A172 (cell line): ENCODE measurements at places on chromosomes 7 and 10.
A peak's percentile ranks its signal among the peaks of the same experiment; 100 is the strongest.

DNA sequence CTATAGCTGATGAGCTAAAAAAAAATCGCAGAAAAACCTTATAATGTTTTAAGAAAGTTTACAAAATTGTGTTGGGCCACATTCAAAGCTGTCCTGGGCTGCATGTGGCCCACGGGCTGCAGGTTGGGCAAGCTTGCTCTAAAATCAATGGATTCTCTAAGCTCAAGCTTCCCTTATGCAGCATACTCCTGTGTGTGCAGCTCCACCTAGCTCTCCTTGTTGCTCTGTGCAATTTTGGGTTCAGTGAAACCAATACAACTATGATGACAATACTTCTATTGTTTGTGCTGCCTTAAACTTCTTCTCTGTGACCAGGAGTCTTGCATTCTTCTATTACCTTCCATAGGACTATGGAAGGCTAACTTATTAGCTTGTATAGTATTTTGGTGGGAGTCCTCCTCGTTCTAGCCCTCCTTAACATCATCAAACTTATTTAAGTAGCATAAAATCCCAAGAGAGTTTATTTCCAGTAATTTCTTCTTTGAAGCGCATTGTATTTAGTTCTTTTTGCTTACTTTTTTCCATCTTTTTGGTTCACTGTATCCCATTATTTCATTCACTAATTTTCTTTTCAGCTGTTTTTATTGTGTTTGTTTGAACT lies 170.9 kb upstream of the SMIM30 start:
- DNase-seq, result peak; percentile 56

DNA sequence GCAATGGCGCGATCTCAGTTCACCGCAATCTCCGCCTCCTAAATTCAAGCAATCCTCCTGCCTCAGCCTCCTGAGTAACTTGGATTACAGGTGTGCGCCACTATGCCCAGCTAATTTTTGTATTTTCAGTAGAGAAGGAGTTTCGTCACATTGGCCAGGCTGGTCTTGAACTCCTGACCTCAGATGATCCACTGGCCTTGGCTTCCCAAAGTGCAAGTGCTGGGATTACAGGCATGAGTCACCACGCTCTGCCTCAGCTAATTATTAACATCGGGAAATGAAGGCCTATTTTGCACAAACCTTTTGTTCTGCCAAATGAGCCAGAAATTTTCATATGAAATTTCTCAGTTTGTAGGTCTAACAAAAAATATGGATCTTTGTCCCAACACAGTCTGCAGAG lies 106.7 kb upstream of the ODAD2 start:
- DNase-seq, result no peak

- DNase-seq, result no peak
Observed at GRCh38 chr10:3647074-3647473, 137.9 kb downstream of the KLF6 start.

GRCh38 chr10:62582804-62583208 lies 208.6 kb downstream of the ZNF365 start:
- DNase-seq, result peak; percentile 93

DNA sequence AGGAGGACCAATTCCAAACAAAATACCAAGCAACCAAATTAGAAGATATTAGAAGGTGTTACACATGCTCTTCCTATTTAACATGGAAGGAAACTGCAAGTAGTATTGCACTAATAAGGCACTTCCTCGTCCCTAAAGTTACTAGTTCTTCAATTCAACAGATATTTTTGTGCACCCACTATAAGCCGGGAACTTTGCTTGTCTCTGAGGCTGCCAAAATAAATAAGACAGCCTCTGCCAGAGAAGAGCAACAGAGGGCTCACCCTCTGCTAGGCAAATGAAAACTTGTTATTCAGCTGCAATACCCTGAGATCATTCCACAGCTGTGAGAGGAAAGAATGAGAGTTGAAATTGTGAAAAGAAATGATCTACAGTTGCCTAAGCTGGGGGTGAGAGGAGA lies 37.4 kb upstream of the GSAP start:
- no peak for DNase-seq

DNA sequence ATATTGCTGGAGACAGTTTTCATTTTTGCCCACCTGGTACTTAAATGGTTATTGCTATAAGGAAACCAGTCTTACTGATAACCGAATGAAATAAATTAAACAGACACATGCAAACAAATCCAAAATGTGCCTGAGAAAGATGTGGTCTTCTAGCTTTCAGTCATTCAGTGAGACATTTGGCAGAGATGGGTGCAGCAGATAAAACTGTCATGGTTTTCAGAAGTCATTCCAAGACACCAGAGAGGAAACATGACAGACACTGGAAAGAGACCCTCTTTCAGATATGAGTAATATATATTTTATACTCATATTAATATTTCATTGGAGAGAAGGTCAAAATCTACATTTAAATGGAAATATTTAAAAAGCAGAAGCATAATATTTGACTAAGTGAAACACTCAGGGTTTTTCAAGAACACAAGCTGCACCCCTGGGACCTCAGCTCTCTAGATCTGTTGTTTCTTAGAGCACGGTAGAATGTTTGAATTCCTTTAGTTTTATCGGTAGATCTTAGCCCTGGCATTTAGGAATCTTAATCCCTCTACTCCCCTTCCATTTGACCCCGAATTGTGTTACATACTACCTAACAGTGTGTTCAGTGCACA lies 246.1 kb downstream of the AUTS2 start:
- no peak for DNase-seq

GRCh38 chr7:29486191-29486700 lies 77.4 kb upstream of the PRR15 start:
- DNase-seq, result no peak

DNA sequence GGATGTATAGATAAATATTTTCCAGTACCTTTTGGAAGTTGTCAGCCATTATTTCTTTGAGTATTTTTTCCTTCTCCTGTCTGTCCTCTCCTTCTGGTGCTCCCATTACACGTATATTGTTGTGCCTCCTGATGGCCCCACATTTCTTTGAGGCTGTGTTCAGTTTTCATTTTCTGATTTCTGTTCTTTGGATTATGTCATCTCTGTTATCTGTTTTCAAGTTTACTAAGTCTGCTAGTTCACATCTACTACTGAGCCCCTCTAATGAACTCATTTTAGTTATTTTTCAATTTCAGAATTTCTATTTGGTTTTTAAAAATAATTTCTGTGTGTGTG lies 16.3 kb downstream of the RBM33 start:
- no peak for DNase-seq

- no peak for DNase-seq
Observed at GRCh38 chr10:131312478-131312836, 936 bp upstream of the TCERG1L start.

- DNase-seq, result no peak
Observed at GRCh38 chr10:77313066-77313750, 324.4 kb downstream of the KCNMA1 start.

DNA sequence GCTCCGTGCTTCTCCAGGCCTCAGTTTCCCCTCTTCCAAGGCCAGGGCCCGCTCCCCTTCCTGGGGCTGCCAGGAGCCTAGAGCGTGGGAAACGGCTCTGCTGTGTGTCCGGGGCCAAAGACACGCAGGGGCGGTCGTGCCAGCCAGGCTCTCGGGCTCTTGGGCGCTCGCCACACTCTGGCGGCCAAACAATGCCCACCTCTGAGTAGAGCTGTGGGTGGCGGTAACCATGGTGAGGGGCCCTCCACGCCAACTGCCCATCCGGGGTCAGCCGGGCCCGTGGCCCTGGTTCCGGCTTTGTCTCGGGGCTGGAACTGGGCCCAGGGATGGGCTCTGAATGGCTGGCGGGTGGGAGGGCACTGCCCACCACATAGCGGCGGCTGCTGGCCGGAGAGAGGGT lies 16.0 kb downstream of the GRIFIN start:
- no peak for DNase-seq

- no peak for DNase-seq
Observed at GRCh38 chr10:28668363-28669226, 8.7 kb upstream of the BAMBI start.

GRCh38 chr10:125187238-125188194 lies 27.2 kb upstream of the CTBP2 start:
- no peak for DNase-seq

DNA sequence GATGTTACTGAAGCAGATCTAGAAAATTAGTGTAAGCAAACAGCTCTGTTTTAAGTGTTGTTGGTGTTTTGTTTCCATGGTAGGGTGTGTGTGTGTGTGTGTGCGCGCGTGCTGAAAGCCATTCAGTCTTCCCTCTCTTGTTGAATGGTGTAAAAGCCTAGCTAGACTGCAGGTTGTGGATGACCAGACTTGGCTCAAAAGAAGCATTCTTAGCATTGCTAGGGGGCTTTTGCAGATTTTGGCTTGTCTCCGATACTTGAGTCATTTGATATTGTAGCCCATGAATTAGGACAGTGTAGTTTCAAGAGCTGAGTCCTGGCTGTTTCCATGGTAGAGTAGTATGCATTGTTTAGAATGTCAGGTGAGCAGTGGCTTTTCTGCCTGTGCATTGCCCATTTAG lies 99.1 kb downstream of the SND1 start:
- DNase-seq, result no peak

- peak; percentile 67 for DNase-seq
Observed at GRCh38 chr10:29998142-29998808, 61.1 kb downstream of the JCAD start.

GRCh38 chr10:50369931-50370330 lies 118.6 kb upstream of the ASAH2 start:
- no peak for DNase-seq

GRCh38 chr10:118804262-118804773 lies 49.5 kb upstream of the CACUL1 start:
- DNase-seq, result no peak

- DNase-seq, result no peak
Observed at GRCh38 chr10:5588603-5589002, 63.8 kb downstream of the CALML3 start.

GRCh38 chr7:133048589-133048988 lies 33.3 kb downstream of the CHCHD3 start:
- DNase-seq, result no peak

GRCh38 chr7:158588085-158588877 lies 658 bp upstream of the PTPRN2 start:
- no peak for DNase-seq

- DNase-seq, result no peak
Observed at GRCh38 chr7:92115821-92116220, 18.5 kb downstream of the CYP51A1 start.

DNA sequence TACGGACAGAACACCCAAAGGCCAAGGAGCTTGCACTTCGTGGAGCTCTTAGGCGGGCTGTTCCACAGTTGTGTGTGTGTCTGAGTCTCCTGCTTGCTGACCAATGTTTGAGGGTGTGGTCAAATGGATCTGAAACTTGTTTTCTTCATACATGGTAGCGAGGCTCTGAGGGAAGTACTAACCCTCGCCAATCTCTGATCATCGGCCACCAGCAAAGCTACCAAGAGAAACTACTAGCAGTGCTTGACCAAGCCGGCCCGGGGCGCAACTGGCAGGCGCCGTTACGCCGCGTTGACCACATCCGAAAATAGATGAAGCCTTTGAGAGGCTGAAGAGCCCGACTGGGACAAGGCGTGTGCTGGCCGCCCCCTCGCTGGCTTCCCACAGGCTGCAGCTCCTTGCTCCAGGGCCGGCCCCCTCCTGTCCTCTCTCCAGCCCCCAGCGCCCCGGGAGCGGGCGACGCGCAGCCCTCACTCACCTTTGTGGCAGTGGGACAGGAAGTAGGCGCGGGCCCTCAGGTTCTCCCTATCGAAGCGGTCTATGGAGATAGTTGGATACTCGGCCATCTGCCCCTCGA lies 384 bp downstream of the DCLRE1C start:
- DNase-seq, result peak; percentile 51

DNA sequence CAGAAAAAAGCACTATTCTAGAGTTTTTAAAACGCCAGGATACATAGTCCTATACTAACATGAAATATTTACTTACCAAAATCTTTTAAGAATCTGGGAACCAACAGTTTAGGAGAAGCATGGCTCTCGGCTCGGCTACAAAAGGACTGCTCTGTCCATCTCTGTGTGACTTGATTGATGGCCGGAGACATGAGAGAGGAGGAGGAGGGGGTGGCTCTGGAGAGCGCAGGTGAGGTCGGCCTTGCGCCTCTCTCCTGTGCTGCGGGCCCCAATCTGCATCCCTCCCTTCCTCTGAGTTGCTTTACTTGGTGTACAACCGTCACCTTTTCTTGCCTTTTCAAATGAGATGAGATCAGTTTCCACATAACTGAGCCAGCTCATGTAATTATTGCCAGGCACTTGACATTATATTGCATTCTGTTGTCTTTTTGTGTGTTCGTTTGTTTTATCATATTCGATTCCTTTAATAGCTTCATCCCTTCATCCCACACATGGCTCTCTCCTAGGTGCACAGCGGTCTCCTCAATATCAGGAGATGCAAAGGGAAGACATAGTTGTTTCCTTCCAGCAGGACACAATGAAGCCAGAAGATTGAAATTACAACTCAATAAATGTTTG lies 87.8 kb upstream of the KLF6 start:
- no peak for DNase-seq

DNA sequence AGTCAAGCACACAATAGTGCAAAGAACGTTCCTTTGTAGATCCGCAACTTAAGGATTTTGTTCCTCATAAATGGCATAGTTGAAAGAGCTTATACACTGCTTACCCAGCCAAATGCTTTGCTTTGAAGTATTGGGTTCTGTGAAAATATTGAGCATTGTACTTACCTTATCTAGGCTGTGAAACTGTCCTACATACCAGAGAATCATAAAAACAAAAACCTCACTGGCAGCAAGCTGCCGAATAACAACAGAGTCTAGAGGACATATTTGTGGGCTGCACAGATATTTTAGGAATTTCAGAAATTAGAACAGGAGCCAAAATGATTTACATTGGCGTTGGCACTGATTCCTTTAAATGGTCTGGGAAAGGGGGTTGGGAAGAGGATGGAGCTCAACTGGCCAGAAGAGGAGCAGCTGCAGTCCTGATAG lies 174.8 kb downstream of the RTKN2 start:
- peak; percentile 86 for DNase-seq

DNA sequence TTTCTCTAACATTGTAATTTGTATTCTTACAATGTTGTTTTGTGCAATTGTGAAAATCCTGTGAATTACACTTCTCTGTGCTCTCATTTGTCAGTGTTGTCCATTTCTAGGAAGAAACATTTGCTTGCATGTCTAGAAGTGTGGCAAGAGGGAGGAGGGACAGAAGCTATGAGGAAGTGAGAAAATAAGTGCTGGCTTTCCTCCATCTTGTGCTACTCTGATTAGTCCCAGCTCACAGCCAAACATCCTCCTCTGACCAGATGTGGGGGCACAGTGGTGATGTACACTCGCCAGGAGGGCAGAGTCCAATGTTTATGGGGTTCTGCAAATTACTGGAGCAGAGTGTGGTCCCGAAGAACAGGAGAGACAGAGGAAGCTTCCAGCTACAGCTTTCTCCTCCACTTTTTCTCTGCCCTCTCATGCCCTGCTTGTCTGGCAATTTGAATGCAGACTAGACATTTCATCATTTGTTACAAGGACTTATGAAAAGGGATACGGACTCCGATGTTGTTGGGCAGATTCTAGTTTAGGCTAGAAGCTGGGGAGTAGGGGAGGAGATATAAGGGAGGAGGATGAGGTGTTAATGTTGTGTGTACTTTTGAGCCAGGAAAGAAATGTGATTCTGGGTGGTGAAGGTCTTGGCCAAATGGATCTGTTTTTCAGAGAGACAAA lies 131.0 kb upstream of the C1GALT1 start:
- no peak for DNase-seq

DNA sequence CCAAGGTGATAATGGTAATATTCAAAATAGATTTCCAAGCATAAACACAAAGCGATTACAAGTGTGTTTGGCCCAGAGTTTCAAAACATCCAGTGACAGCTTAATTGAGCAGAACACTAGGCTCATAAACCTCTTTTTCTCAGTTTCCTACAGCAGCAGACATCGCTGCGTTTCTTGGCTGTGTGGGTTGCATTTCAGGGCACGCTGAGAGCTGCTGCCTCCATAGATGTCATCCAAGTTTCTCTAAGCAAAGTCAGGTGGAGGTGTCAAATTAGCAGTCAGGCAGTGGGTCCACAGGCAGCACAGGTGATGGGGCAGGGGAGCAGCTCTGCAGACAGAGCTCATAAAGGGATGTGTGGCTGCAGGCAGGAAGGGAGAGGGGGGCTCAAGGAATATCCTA lies 50.5 kb upstream of the COL13A1 start:
- DNase-seq, result no peak
